ENCODE measurements at places on chromosomes 1 and 21. TPM values are rescaled to one million over a fixed set of nuclear protein-coding genes. Genes with fewer than 3 reads are reported as not detected.

Gene CACNA1S
- total RNA-seq: 0.07 TPM

Gene NHLH2
- total RNA-seq: 1.8 TPM

Gene LORICRIN
- total RNA-seq: not detected

Gene PPM1J
- total RNA-seq: 22.6 TPM

Gene OR2AK2
- total RNA-seq: not detected

Gene TMPRSS15
- not detected for total RNA-seq

GRCh38 chr1:7299994-7300393 is 471.1 kb upstream of the VAMP3 start:
- H3K27me3 ChIP-seq: no peaks in the 10 kb centered on the region
- no peak overlapping the region for H3K4me3 ChIP-seq
- peaks cover 12% of the 10 kb centered on the region for H3K36me3 ChIP-seq
- no peak overlapping the region for H3K27ac ChIP-seq
- no peak for DNase-seq

GRCh38 chr21:45263534-45263933 is 24.2 kb downstream of the POFUT2 start:
- no peaks in the 10 kb centered on the region for H3K4me1 ChIP-seq
- H3K36me3 ChIP-seq: peaks cover 37% of the 10 kb centered on the region
- DNase-seq: no peak
- H3K27me3 ChIP-seq: no peaks in the 10 kb centered on the region
- H3K27ac ChIP-seq: no peak overlapping the region

DNA sequence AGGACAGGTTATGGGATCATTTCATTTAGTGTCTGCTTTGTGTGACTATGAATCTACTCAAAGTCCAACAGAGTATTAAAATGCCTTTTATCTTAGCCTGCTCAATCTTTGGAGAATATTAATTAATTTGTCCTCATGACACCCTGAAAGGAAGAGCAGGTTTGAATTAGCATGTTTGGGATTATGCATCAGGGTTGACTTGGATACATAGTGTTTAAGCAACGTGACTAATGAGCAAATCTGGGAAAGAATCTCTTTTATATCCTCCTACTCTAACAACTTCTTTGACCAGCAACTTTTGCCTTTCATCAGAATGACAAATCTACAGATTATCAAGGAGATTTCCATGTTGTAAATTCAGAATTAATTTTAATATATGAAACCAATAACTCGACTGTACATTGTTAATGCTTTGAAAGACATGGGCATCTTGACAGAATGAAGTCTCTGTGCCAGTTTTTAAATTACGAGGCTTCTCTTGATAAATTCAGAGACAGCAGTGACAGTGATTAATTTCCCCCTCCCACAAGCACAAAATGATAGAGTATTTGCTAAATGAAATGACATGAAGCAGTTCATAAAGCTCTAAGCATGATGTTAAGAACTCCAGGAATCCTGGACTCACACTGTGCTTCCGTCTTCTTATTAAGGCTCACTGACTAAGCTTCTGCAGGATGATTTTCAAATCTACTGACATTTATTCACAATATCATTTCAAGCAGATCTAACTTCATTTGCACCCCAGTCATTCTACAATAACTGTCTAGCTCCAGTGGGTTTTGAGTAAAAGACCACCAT is 156.5 kb downstream of the PCNX2 start:
- H3K36me3 ChIP-seq: peaks cover 37% of the 10 kb centered on the region
- peaks cover 13% of the 10 kb centered on the region for H3K4me1 ChIP-seq
- no peaks in the 10 kb centered on the region for H3K27me3 ChIP-seq
- no peak overlapping the region for H3K27ac ChIP-seq
- H3K4me3 ChIP-seq: no peak overlapping the region

- H3K4me3 ChIP-seq: no peak overlapping the region
- no peak overlapping the region for H3K27ac ChIP-seq
- no peaks in the 10 kb centered on the region for H3K27me3 ChIP-seq
- H3K4me1 ChIP-seq: peaks cover 7% of the 10 kb centered on the region
Measured at GRCh38 chr1:117695796-117696490, 90.1 kb downstream of the TENT5C start.

DNA sequence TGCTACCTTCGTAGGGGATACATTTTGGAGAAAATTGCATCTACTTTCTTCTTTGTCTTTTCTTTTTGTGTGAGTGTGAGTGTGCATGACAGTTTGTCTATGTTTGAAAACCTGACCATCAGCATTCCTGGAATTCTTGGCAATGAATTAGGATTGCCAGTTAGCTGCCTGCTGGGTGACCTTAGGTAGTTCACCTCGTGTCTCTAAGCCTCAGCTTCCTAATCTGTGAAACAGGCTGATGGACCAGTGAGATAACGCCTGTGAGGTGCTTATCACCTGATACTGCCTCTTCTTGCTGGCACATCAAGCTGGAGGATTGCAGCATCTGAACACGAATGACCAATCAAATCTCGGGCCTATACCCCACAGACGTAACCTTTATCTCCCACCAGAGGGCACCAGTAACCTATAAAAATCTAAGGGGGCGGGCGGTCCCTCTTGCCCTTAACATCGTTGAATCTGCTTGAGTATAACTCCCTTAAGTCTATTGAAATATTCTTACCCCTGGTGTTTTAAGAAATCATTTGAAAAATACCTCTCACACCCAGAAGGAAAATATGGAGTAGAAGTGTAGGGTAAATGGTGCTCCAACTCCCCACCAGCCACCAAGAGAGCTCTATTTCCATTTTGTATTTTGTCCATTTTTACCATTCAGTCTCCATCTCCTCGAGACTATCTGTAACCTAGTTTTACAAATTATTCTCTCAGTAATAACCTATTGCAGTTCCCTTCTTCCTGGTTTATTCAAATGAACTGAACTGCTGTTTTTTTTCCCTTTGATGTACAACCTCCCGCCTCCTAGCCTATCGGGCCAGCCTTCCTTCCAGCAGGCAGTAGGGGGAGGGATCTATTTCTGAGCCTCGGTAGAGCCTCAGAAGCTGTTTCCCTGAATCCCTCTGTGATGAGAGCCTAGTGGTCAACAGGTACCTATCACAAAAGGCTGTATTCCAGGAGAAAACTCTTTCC is 49.7 kb downstream of the MDM4 start:
- H3K4me1 ChIP-seq: peaks cover 54% of the 10 kb centered on the region
- peak overlapping the region; percentile 53 for H3K4me3 ChIP-seq
- peak; percentile 40 for DNase-seq
- H3K27ac ChIP-seq: peak overlapping the region; percentile 71
- H3K27me3 ChIP-seq: peaks cover 6% of the 10 kb centered on the region

DNA sequence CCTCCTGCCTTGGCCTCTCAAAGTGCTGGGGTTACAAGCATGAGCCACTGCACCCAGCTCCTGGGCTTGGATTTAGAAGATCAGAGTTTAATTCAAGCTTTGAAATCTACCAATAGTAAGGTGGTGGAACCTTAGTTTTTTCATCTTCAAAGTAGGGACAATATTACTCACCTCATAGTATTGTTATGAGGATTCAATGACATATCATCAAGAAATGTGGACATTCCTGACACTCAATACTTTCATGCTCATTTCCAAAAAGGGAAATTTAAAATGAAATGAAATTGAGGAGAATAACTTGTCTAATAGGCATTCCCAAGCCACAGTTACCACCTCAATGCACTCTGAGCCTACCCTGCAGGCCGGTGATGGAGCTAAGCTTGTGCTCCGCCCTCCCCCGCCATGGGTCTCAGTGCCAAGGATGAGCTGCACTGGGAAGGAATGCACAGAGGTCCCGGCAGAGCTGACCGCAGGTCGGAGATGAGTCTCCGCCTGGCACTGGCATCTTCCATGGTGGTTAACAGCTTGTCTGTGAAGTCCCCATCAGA is 56.5 kb upstream of the BCAR3 start:
- peaks cover 4% of the 10 kb centered on the region for H3K36me3 ChIP-seq
- no peak overlapping the region for H3K4me3 ChIP-seq
- H3K27ac ChIP-seq: no peak overlapping the region
- DNase-seq: no peak
- no peaks in the 10 kb centered on the region for H3K27me3 ChIP-seq

DNA sequence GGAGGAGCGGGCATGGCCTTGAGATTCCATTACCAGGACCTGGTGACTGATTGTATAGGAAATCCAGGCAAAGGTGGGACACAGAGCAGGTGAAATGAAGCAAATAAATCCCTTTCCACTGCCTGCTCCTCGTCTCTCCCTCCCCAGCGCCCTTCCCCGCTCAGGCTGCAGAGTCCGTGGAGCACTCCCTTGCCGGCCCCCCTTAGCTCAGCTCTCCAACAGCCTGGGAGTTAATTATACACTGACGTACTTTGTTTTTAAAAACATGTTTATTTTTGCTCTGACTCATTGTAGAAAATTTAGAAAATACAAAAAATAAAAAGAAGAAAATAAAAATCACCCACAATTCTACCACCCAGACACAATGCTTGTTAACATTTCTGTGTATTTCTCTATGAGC is 61.7 kb downstream of the LGR6 start:
- no peaks in the 10 kb centered on the region for H3K36me3 ChIP-seq
- no peak for DNase-seq
- no peak overlapping the region for H3K4me3 ChIP-seq
- H3K27me3 ChIP-seq: no peaks in the 10 kb centered on the region
- no peak overlapping the region for H3K27ac ChIP-seq
- no peaks in the 10 kb centered on the region for H3K4me1 ChIP-seq

- DNase-seq: peak; percentile 48
- H3K4me3 ChIP-seq: no peak overlapping the region
- H3K27ac ChIP-seq: peak overlapping the region; percentile 36
- peaks cover 26% of the 10 kb centered on the region for H3K4me1 ChIP-seq
- H3K36me3 ChIP-seq: 0 out of 2 replicates have a peak, but pooled peaks cover 5% of the 10 kb centered on the region
Measured at GRCh38 chr1:84944767-84945486, 51.9 kb upstream of the LPAR3 start.

GRCh38 chr1:232335741-232336293 is 294.1 kb downstream of the SIPA1L2 start:
- H3K4me1 ChIP-seq: no peaks in the 10 kb centered on the region
- no peak overlapping the region for H3K27ac ChIP-seq
- H3K27me3 ChIP-seq: peaks cover 37% of the 10 kb centered on the region

DNA sequence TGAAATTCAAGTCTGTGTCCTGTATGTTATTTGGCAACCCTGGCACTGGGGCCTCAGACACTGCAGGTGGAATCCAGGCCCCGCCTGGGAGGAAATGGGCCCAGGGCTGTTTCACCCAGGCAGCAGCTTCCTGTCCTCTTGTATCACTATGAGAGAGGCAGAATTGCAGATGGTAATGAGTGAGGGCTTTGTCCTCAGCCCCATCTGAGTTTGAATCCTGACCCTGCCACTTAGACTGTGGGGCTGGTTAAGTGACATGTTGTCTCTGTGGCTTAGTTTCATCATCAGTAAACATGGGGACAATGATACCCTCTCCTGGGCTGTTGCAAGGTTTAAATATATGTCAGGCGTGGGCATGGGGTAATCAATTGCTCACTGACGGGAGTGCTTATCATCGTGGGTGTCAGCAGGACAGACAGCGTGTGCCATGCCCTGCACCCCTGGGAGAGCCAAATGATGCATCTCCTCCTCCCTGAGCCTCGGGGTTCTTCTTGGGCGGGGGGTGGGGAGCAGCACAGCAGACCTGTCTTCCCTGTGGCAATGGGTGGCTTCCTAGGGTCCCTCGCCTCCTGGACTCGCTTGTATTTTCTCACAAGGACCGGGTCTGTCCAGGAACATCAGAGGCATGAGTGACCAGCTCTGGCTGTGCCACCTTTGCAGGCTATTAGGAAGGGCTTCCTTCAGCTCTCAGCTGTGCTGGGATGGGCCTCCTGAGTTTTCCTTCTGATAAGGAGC is 42.1 kb downstream of the ARHGEF10L start:
- H3K4me3 ChIP-seq: no peak overlapping the region
- no peaks in the 10 kb centered on the region for H3K36me3 ChIP-seq
- H3K27ac ChIP-seq: peak overlapping the region; percentile 43

GRCh38 chr1:187396929-187397796 is 568.4 kb downstream of the PLA2G4A start:
- no peaks in the 10 kb centered on the region for H3K27me3 ChIP-seq
- H3K4me1 ChIP-seq: peaks cover 9% of the 10 kb centered on the region
- DNase-seq: no peak

DNA sequence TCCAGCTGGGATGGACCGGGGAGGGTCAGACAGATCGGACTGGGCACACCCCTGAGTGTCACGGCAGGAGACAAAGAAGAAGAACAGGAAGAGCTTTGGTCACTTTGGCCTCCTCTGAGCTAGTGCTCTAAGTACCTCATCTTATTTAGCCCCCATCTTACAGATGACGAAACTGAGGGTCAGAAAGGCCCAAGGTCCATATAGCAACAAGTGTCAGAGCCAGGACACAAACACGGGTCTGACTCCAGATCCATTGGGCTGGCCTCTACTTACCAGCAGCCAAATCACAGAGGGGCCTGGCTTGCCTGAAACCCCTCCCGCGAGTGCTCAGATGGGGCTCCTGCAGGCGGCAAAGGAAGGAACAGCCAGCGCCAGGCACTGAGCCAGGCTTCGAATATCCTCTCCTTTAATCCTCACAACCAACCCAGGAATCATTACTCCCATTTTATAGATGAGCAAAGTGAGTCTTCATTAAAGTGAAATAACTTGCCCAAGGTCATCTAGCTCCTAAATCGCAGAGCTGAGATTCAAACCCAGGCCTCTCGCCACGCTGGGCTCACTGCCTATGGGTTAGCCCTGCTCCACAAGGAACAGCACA is 25.7 kb upstream of the SELENON start:
- H3K27me3 ChIP-seq: peaks cover 5% of the 10 kb centered on the region
- no peak overlapping the region for H3K4me3 ChIP-seq

- no peak overlapping the region for H3K4me3 ChIP-seq
- peaks cover 6% of the 10 kb centered on the region for H3K4me1 ChIP-seq
- H3K27me3 ChIP-seq: no peaks in the 10 kb centered on the region
- peak overlapping the region; percentile 22 for H3K27ac ChIP-seq
- H3K36me3 ChIP-seq: peaks cover 24% of the 10 kb centered on the region
- DNase-seq: no peak
Measured at GRCh38 chr1:45001011-45001481, 10.1 kb downstream of the HECTD3 start.

- no peak overlapping the region for H3K27ac ChIP-seq
- no peak overlapping the region for H3K4me3 ChIP-seq
- DNase-seq: no peak
- H3K27me3 ChIP-seq: no peaks in the 10 kb centered on the region
- H3K4me1 ChIP-seq: peaks cover 12% of the 10 kb centered on the region
- no peaks in the 10 kb centered on the region for H3K36me3 ChIP-seq
Measured at GRCh38 chr21:25176637-25177412, 430.5 kb downstream of the MRPL39 start.

DNA sequence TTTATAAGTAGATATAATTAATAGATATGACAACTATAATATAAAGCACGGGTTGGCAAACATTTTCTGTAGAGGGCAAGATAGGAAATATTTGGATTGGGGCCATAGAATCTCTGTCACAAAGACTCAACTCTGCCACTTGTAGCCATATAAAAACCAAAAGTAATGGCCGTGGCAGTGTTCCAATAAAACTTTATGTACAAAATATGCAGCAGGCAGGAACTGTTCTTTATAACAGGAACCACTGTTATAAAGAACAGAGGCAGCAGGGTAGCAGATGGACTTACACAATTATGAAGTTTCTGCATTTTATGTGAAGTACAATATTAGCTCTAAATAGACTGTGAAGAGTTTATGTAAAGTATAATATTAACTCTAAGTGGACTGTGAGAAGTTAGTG is 16.9 kb upstream of the QSOX1 start:
- H3K36me3 ChIP-seq: no peaks in the 10 kb centered on the region
- no peak overlapping the region for H3K4me3 ChIP-seq
- no peak for DNase-seq

Measured in WTC11 (cell line).